ENCODE measurements at places on chromosomes 2 and 18.

GRCh38 chr2:186486651-186487647 is 889 bp downstream of the ZC3H15 start:
- no peak for DNase-seq

GRCh38 chr2:88022669-88022921 is 6.2 kb upstream of the RNU2-63P start:
- DNase-seq, result no peak

DNA sequence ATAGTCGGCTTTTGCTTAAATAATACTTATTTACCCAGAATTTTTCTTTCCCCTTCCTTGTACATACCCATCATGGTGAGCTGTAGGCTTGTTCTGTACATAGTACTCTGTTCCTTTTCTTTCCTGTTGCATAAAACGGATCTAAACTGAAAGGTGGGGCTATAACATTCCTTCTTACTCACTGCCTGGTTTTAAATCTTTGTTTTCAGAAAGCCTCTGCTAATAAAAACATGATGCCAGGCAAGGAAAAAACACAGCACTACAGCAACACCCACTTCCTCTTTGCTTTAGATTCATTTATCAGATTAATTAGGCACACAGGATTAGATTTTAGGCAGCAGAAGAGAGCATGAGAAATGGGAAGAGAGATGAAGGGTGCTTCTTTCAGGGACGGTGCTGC is 19.6 kb upstream of the STON1 start:
- DNase-seq, result no peak

DNA sequence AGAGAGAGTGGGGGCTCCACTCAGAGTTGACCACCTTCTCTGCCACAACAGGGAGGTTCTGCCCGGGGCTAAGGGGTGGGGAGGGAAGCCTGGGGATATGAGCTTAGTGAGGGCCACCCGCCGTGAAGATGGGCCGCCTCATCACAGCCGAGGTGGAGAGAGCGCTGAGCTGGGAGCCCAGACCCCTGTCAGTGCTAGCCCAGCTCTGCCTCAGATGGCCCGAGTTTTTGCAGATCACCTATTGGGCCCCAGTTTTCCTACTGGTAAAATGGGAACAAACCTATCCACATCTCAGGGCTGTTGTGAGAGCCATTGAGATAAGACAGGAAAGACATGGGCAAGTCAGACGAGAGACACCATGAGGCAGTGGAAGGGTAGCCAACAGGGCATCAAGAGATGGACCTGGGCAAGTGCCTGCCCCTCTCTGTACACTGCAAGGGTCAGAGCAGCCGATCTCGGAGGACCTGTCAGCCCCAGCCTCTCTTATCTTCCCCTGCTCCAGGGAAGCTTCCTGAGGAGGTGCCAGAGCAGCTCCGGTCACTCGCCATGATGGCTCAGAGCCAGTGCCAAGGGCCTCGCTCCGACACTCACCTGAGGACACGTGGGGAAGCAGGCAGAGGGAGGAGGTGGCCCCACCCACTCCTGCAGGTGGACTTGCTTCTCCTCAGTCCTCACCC is 88.9 kb downstream of the MCFD2 start:
- no peak for DNase-seq

- no peak for DNase-seq
These were observed 616 bp downstream of the EML6 start for GRCh38 chr2:54723996-54724559.

GRCh38 chr2:151280271-151280670 is 9.2 kb downstream of the NMI start:
- DNase-seq, result no peak

GRCh38 chr2:159202568-159203071 is 83.9 kb downstream of the WDSUB1 start:
- DNase-seq, result peak; percentile 95

- DNase-seq, result no peak
These were observed 130.6 kb downstream of the USP34 start for GRCh38 chr2:61340242-61340641.

- no peak for DNase-seq
These were observed 15.3 kb downstream of the MTX2 start for GRCh38 chr2:176284461-176285049.

GRCh38 chr2:610491-610890 is 66.7 kb downstream of the TMEM18 start:
- DNase-seq, result no peak

DNA sequence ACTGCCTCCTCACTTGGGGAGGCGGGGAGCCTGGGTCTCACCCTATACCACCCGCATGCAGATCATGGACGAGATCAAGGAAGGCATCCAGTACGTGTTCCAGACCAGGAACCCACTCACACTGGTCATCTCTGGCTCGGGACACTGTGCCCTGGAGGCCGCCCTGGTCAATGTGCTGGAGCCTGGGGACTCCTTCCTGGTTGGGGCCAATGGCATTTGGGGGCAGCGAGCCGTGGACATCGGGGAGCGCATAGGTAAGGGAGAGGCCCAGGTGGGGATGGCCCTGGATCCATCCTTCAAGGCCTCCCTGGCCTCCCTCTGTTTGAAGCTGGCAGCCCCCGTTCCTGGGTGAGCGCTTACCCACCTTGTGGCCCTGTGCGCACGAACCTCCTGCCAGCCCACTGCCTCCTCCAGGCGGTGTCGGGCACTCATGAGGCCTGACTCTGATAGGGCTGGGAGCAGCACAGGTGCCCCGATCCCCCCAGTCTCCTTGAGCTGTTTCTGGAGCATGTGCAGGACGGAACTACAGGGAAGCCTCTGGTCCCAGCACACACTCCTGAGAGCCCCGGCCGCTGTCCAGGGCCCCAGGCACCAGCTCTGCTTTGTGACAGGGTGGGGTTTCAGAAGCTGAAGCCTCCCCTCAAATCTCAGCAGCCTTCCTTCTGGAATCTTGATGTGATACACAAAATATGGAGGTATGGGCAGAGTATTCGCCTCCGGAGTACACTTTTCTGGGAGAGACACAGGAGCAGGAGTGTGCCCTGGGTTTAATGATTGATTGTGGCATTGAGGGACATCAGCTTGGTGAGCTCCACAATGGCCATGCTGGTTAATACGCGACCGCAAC is 708 bp downstream of the AGXT start:
- no peak for DNase-seq

- DNase-seq, result no peak
These were observed 24.4 kb upstream of the AAK1 start for GRCh38 chr2:69667805-69668382.

DNA sequence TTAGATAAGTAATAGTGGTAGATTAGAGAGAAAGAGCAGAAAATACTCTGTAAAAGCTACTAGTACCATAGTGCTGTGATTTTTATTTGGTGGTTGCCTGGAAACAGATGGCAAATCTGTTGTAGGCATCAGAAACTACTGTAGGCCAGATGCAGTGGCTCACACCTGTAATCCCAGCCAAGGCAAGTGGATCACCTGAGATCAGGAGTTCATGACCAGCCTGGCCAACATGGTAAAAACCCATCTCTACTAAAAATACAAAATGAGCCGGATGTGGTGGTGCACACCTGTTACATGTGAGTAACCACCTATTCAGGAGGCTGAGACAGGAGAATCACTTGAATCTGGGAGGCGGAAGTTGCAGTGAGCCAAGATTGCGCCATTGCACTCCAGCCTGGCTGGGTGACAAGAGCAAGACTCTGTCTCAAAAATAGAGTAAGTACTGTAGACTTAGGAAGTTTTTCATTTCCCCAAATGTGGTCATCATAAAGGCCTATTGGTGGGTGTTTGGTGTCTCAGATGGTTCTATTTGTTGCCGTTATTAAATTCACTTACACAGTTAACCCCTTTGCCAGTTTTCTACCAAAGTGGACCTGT is 79.6 kb downstream of the SPTBN1 start:
- no peak for DNase-seq

DNA sequence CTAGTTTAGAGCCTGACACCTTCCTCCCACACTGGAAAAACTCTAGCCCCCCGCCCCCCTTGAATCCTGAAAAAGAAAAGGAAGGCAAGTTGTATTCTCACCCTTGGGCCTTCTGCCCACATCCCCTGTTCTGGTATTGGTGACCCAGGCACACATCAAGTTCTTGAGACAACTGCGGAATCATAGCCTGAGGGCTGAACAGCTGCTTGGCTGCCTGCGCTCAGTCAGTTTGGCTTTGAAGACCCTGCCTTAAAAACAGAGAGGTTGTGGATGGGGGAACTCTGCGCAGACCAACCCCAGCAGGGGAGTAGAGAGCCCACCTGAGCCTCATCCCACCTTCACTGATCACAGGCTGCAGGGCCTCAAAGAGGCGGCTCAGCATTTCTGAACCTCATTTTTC is 229.2 kb downstream of the ANAPC1 start:
- DNase-seq, result no peak

GRCh38 chr2:197904446-197904845 is 100.1 kb downstream of the PLCL1 start:
- DNase-seq, result no peak

- no peak for DNase-seq
These were observed 98.8 kb upstream of the MGAT4A start for GRCh38 chr2:98829581-98830270.

GRCh38 chr2:190781604-190782198 is 98.9 kb upstream of the GLS start:
- DNase-seq, result peak; percentile 53

DNA sequence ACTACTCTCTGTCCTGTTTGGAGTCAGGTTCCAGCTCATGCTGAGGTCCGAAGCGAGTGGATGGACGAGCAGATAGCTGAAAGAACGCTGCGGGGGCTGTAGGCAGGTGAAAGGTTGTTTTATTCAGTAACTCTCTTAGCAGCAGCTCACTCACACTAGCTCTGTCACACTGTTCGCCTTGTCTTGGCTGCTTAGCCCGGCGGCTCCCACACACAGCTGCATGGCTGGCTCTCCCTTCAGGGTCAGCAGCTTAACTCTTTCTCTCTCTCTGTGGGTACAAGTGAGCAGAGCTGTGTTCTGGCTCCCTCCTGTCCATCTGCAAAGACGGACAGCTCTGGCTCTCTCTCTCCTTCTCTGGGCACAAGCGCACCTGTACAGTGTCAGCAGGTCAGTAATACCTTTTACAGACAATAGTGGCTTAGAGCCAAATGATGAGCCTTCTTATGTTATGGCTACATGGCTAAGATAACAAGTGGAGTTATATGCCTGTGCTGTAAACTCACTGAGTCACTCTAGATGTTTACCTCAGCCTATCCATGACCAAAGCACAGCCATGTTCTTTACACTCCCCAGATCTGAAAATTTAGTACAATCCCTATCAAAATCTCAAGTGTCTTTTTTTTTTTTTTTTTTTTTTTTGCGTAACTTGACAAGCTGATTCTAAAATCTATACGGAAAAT is 149.3 kb downstream of the GALNT1 start:
- DNase-seq, result no peak

DNA sequence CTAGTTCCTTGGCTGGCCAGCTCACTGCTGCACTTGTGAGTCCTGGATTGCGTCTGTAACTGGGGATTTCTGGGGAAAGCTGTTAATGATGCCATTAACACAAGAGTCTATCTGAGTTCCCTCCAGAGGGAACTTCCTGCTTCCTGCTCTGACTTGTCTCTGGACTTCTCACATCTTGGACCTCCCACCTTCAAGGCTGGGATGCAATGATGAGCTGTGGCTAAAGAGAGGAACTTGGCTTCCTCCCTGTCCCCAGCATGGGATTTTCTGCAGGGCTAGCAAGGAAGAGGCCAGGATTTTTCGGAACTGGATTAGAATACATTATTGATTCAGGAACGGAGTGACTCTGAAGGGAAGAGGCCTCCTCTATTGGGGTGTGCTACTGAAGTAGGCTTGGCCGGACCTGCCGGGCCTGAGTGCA is 155.5 kb downstream of the CLIP4 start:
- DNase-seq, result no peak

GRCh38 chr2:236691799-236692167 is 122.2 kb downstream of the ACKR3 start:
- DNase-seq, result no peak

- no peak for DNase-seq
These were observed 168.8 kb downstream of the THADA start for GRCh38 chr2:43427032-43427424.

DNA sequence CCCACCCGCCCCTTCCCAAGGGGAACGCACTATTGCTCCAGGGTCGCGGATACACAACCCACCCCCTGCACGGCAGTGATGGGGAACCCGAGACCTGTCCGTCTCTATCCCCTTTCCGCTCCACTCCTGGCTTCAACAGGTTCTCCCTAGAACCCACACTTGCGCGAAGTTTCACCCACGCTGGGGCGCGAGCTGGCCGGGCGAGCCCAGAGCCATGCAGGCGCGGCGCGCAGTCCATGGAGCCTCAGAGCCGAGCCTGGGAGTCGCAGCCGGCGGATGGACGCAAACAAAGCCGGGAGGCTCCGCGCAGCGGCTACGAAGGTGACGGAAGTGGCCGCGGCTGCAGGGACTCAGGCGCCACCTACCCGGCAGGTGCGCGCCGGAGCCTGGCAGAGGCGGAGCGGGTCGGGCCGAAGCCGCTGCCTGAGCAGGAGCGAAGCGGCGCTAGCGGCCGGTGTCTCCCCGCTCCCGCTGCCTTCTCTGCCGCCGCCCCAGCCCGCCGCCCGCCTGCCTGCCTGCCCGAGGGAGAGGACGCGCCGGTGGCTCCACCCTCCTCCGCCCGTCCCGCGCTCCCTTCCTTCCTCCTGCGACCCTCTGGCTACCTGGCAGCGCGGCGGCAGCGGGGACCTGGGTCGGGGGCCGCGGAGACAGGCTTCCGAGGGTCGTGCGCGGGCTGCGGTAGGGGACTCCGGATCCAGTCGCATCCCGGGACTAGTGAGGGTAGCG is 14.0 kb downstream of the ALPG start:
- DNase-seq, result no peak

Measured in amniotic stem cell (primary cell).